ENCODE measurements at places on chromosomes 5 and 9. TPM values are rescaled to one million over a fixed set of nuclear protein-coding genes. Genes with fewer than 3 reads are reported as not detected.

TSLP gene
- total RNA-seq, result 1.7 TPM

MEIKIN gene
- 15.1 TPM for total RNA-seq

PAEP gene
- not detected for total RNA-seq

KIF3A gene
- total RNA-seq, result 38.6 TPM

HSPB3 gene
- total RNA-seq, result 4.5 TPM

TMEM252 gene
- total RNA-seq, result not detected

TRIM41 gene
- total RNA-seq, result 53.1 TPM

TAS2R1 gene
- total RNA-seq, result 0.50 TPM

LPAR1 gene
- 19.5 TPM for total RNA-seq

SPINK6 gene
- not detected for total RNA-seq

GRCh38 chr5:68446487-68446894, 230.9 kb downstream of the PIK3R1 start:
- no peak for DNase-seq

DNA sequence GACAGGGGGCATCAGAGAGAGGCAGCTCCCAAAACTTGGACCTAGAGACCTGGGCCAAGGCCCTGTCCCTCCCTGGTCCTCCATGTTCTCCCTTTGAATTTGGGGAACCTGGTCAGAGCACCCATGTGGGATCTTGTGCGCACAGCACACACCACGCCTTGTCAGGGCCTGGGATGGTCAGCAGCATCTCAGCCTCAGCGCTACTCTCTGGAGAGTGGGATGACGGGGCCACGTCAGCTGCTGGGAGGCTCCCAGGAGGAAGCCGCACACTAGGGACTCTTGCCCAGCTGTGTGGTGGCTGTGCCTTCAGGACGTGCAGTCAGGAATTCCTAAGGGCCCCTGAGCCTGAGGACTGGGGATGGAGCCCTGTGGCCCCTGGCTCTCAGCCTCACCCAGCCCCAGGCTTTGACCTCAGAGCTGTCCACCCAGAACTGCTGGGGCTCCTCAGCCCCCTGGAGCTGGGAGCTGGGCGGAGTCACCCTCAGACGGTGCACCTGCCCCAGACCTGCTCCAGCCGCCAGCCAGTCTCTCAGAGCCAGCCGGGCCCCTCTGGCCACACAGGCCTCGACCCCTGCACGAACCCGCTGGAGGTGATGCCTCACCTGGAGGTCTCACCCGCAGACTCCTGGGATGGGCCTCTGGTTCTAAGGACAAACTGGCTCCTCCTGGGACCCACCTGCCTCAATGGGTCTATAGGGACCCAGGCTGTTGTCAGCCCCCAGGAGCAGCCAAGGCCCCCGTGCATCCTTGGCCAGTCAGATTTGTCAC, 38.3 kb upstream of the EGFL7 start:
- DNase-seq, result no peak

GRCh38 chr9:21082671-21083070, 4.9 kb upstream of the IFNB1 start:
- no peak for DNase-seq

- no peak for DNase-seq
These were observed 60.1 kb downstream of the SEMA4D start for GRCh38 chr9:89437772-89438171.

GRCh38 chr9:96661711-96662110, 6.6 kb upstream of the PRXL2C start:
- DNase-seq, result no peak

DNA sequence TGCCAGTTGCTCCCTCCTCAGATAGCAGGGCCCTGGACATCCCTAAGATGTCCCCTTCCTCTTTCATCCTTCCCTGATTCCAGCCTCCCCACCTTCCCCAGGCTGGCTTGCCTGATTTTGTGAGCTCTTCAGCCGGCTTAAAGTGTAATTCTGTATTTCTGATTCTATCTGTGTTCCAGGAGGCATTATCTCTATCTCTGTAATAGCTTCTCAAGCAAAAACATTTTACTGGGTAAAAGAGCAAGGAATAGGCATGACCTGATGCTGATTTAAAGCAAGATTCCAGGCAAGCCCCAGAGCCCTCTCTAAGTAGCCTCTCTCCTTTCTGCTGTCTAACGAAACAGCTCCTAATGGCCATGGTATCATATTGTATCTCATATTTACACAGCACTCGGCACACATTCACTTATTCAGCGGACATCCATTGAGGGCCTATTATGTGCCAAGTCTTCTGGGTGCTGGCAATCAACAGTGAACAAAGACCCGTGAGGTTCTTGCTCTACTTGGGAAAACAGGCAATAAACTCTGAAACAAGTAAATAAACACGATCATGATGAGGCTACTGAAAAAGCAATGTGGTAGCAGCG, 100.9 kb upstream of the MSX2 start:
- no peak for DNase-seq

DNA sequence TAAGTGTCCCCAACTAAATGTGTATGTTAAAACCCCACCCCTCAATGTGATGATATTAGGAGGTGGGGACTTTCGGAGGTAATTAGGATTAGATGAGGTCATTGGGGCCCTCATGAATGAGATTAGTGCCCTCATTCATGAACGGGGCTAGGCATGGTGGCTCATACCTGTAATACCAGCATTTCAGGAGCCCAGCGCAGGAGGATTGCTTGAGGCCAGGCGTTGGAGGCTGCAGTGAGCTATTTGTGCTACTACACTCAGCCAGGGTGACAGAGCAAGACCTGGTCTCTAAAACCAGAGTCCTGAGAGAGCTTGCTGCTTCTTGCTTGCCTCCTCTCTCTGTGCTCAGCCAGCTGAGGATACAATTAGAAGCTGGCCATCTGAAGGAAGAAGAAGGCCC, 62.1 kb upstream of the HSPA9 start:
- no peak for DNase-seq

DNA sequence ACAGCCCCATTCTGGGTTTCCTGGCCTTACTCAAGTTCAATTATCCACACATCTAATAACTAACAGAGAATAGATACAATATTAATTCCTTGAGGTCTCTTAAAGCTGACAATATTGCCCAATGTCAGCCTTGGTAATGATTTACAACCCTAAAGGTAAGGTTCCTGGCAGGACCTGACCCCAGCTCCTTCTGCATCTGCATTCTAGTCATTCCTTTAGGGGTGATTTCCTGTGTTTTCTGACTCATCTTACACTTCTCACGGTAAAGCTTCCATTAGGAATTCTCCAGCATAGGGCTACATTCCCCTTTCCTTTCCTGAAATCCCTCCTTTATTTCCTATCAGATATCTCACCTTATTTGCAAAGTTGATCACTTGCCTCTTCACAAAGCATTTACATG, 9.3 kb downstream of the HAVCR1 start:
- no peak for DNase-seq

GRCh38 chr5:159878988-159879471, 37.3 kb upstream of the ADRA1B start:
- DNase-seq, result peak; percentile 76

DNA sequence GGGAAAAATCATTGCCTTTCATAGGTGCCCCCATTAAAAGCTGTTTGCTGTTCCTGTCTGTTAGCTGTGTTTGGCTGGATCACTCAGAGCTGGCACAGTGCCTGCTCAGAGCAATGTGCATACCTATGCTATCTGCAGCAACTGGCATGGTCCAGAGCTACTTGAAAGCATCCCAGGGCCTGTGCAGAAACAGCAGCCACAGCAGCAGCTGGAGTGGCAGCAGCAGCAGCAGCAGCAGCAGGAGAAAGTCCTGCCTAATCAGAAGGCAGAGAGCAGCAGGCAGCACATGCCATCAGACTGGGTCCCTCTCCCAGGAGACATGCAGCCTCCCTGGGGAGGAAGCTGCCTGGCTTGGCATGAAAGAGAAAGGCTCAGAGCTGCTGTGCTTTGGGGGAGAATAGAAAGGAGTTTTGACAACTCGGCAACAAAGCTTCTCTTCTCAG, 243.8 kb upstream of the WWC1 start:
- no peak for DNase-seq

DNA sequence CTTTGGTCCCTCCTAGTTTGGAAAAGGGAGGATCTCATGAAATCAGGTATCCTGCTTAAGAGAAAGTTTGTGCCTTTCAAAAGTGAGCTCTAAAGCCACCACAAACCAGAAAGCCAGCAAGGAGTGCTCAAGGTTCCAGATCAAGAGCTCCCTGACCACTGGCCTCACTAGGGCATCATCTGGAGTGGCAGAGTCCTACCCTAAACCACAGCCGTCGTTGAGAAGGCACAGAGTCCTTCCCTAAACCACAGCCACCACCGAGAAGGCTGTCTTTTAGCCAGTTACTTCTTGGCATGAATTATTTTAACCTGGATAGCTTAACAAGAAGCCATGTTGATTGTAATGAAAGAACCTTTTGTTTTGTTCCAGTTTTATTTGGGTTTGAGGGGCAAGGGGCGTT, 102.9 kb downstream of the FRMD3 start:
- DNase-seq, result no peak

DNA sequence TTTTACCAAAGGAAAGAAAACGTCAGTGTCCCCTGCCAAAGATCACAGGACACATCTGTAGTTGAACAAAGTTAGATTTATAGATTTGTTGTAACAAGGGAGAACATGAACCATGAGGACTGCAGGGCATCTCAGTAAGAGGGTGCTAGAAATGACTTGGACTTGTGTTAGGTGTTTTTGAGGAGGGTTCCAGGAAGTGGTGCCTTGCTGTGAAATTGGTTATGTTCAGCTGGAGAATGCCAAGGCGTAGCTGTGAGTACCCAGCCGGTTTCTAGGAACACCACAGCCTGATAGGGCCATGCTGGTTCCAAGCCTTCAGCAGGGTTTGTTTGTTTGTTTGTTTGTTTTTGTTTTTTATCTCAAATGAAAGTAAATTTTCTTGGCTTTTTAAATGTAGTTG, 5.3 kb downstream of the SPEF2 start:
- no peak for DNase-seq

GRCh38 chr5:132313366-132313765, 19.2 kb downstream of the SLC22A4 start:
- DNase-seq, result no peak

- DNase-seq, result no peak
These were observed 4.1 kb upstream of the SARDH start for GRCh38 chr9:133742251-133742650.

DNA sequence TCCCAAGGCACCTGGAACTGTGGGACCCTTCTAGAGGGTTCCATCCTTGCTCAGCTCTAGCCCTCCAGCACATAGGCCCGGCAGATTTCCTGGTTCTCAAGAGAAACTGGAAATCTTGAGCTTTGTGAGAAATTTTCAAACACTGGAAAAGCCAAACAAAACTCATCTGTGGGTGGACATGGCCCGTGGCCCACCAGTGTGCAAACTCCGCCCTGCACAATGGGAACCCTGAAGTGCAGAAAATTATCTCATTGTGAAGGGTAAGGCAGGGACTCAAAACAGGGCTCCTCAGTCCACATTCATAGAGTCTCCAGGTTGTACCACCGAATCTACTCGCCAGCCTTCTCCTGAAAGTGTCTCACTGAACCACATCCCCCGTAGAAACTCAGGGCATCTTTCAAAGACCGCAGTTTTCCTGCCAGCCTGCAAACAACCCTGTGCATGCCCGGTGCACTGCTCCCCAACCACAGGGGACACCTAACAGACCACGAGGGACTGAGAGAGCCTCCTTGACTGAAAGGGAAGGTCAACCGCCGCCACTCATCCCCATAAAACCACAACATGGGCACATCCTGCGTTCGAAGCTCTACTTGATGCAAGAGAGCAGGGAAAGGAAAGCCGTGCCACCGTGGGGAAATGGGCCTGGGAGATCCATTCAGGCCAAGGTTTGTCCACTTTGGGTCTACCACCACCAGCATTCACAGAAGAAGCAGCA, 18.1 kb downstream of the ADAMTS2 start:
- no peak for DNase-seq

GRCh38 chr5:135287551-135287950, 111.5 kb downstream of the MACROH2A1 start:
- DNase-seq, result no peak

- no peak for DNase-seq
These were observed 224.7 kb downstream of the NFIB start for GRCh38 chr9:14089051-14089803.

- DNase-seq, result no peak
These were observed 210.7 kb upstream of the CDH10 start for GRCh38 chr5:24855485-24855884.

DNA sequence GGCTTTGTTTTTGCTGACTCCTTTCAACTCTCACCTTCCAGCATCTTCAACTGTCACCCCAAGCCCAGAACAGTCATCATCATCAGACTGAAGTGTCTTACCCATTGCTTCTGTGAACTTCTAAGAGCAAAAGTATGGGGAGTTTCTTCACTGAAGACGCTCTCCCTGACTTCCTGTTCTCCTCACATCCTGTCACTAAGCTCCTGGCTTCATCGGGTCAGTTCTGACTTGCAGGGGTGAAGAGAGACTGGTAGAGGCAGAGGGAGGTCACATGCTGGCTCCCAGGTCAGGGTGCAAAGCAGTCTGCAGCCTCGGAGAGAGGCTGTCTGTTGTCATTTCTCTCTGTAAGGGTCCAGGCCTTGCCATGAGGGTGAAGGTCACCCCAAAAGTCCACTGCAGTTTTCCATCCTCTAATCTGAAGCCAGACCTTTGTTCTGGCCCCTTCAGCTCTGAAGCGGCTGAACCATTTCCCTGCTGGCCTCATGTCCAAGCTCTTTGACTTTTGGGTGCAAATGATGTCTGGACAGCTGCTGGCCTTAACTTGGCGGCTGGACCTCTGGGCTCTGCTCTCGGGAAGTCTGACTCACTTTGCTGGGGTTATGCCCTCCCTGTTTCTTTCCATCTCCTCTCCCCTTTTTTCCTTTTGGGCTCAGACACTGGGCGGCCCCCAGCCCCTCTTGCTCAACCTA, 305.0 kb downstream of the RAB3C start:
- peak; percentile 53 for DNase-seq

DNA sequence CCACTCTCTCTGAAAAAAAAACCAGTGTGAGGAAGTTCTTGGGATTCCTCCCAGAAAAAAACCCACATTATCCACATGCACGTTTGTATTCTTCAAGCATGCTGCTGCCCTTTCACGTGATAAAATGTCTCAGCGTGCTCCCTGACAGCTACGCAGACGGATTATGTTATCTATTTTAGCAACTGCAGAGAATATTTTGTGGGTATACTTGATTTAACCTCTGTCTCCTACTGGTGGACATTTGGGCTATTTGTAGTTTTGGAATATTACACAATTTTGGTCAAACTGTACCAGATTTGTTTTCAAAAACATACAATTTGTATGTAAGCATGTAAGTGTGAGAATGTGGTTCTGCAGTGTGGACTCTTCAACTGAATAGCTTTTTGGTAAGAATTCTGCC, 10.7 kb downstream of the PRRC2B start:
- DNase-seq, result no peak

GRCh38 chr5:30894811-30895210, 298.7 kb upstream of the CDH6 start:
- no peak for DNase-seq
